ENCODE measurements at places on chromosomes 7 and 10.

DNA sequence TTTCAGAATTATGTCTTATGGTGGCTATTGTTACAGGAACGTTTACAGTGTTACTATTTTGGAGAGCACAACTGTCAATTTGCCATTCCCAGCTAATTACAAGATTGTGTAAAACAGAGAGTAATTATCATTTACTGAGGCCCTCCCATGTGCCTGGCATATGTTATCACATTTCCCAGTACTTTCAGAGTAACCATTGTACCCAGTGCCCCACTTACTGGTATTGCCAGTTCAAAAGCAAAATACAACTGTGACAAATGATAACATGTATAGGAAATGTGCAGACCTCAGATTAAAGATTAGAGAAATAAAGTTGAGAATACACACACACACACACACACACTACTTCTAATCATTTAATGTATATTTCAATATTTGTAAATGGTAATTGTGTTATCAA lies 572.5 kb downstream of the POM121L12 start:
- no peak for DNase-seq

DNA sequence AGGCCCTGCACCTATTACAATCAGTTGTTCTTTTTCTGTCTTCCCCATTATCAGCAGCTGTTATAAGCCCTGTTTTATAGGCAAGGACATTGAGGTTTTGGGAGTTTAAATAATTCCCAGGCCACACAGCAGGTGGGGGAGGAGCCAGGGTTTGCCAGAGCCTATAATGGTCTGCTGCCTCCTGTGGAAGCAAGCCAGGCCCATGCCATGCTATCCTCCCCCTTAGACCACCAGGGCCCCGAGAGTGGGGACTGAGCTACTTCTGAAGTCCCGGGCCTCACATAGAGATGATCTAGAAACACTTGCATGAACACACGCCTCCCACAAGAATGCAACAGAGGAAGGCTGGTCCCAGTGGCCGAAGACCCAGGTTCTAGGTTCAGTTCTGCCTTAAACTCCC lies 141.7 kb downstream of the SH3PXD2A start:
- no peak for DNase-seq

DNA sequence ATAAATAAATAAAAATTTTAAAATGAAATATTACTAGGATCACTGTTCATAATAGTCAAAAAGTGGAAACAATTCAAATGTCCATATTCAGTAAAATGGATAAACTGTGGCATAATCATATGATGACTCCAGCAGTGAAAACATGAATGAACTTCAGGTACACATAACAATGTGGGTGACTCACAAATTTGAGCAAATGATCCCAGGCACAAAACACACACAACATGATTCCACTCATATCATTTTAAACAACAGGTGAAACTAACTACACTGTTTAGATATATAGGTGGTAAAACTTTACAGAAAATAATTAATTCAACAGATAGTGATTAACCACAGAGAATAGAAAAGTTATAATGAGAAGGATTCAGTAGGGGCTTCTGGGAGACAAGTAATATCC lies 14.7 kb upstream of the SAMD8 start:
- DNase-seq: no peak

DNA sequence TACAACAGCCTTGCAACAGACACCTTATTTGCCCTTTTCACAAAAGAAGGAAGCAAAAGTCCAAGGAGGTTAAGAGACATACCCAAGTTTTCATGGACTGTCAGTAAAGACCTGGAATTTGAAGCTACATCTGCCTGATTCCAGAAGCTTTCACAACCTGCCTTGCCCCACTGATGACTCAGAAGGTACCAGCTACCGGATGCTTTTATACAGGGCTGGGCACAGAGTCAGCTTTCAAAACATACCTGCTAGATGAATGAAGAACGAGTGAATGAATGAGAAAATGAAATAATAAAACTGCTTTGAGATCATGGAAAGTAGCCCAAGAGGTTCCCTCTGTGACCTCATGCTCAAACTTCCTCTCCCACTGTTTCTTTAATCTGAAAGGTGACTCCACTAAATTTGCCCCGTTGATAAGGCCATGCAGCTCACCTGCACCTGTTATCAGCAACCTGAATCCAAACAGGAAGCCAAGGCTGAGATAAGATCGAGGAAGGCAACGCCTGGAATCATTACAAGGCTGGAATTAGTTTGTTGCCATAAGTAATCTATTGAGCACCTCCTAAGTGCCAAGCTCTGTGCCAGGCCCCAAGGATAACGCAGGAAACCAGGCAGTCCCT lies 151.5 kb downstream of the WDR11 start:
- DNase-seq: no peak
